Renal cortex interstitium (tissue), 15 donors: ENCODE measurements at places on chromosomes 13 and 19. TPM values are rescaled to one million over a fixed set of nuclear protein-coding genes. Genes with fewer than 3 reads are reported as not detected.

ZNF749 gene
- 9.6 TPM for polyA plus RNA-seq

DNA sequence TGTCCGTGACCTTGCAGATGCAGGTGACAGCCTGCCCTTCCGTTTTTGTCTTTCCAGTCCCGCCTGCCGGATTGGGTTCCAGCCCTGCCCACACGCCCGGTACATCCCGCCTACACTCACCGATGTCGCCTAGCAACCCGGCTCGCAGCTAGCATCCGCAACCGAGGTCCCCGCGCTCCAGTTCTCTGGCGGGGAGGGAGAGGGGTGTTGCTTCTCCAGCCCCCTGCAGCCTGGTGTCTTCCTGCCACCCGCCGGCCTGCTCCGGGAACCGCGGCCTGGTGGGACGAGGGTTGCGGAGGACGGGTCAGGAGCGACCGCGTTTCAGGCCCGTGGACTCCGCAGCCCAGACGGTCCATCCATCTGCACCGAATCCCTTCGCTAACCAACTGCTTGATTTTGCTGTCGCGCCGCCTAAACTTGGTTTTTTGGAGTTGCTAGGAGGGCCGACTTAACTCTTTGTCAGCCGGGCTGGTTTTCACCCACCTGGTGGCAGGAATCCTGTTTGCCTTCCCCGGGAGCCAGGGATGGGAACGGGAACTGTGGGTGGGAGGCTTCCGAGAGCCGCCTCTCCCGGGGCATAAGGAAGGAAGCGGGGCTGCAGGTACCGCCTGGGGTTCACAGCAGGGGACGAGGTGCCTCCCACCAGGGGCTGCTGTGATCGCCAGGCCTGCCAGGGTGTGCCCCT, 15.4 kb upstream of the MATK start:
- peak; percentile 44 for DNase-seq

GRCh38 chr13:51036418-51036817, 74.7 kb downstream of the C13orf42 start:
- no peak for DNase-seq

- no peak for DNase-seq
Measured at GRCh38 chr19:19191768-19192077, 229 bp downstream of the BORCS8 start.

ZNF317 gene
- 36.9 TPM for polyA plus RNA-seq

GRCh38 chr13:80924596-80924995, 583.7 kb upstream of the SPRY2 start:
- DNase-seq: no peak

C19orf38 gene
- polyA plus RNA-seq: 2.5 TPM

LONP1 gene
- polyA plus RNA-seq: 68.9 TPM
